ENCODE measurements at places on chromosomes 12 and 14. TPM values are rescaled to one million over a fixed set of nuclear protein-coding genes. Genes with fewer than 3 reads are reported as not detected.

GRCh38 chr14:105701456-105702274, 175.3 kb downstream of the TMEM121 start:
- H3K27me3 ChIP-seq, result no peaks in the 10 kb centered on the region
- no peak overlapping the region for H3K27ac ChIP-seq
- DNase-seq, result no peak

DNA sequence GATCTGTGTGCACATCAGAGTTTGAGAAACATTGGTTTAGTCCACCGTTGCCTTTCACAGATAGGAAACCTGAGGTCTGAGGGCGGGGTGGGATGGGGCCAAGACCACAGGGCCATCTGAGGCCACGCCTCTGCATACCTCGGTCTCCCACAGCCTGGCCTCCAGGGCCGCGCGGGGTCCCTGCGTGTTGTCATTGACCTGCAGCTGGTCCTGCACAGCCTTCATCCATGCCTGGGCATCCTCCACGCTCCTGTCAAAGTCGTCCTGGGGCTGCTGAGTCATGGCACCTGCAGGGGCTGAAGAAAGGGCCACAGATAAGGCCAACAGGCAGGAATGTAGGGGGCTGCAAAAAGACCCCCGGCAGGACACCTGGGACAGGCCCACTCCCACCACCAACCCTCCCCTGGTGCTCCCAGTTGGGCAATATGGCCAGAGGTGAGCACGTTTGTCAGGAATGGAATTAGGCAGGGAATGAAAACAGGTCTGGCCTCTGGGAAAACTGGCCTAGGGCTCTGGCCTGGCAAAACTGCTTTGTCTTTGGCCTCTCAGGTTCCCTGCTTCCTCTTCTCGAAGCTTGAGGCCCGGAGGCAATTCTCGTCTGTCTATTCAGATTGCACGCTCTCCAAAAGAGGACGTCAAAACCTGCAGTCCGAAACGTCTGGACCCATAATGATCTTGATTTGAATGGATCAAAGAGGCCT, 40.8 kb downstream of the SYNE3 start:
- no peaks in the 10 kb centered on the region for H3K27me3 ChIP-seq
- no peak for DNase-seq
- H3K4me1 ChIP-seq, result peaks cover 19% of the 10 kb centered on the region
- H3K4me3 ChIP-seq, result no peak overlapping the region
- no peak overlapping the region for H3K27ac ChIP-seq
- no peaks in the 10 kb centered on the region for H3K36me3 ChIP-seq

GRCh38 chr12:54201001-54201794, 12.4 kb upstream of the SMUG1 start:
- H3K4me3 ChIP-seq, result no peak overlapping the region
- no peak overlapping the region for H3K27ac ChIP-seq
- peak; percentile 83 for DNase-seq
- H3K4me1 ChIP-seq, result peaks cover 8% of the 10 kb centered on the region

DNA sequence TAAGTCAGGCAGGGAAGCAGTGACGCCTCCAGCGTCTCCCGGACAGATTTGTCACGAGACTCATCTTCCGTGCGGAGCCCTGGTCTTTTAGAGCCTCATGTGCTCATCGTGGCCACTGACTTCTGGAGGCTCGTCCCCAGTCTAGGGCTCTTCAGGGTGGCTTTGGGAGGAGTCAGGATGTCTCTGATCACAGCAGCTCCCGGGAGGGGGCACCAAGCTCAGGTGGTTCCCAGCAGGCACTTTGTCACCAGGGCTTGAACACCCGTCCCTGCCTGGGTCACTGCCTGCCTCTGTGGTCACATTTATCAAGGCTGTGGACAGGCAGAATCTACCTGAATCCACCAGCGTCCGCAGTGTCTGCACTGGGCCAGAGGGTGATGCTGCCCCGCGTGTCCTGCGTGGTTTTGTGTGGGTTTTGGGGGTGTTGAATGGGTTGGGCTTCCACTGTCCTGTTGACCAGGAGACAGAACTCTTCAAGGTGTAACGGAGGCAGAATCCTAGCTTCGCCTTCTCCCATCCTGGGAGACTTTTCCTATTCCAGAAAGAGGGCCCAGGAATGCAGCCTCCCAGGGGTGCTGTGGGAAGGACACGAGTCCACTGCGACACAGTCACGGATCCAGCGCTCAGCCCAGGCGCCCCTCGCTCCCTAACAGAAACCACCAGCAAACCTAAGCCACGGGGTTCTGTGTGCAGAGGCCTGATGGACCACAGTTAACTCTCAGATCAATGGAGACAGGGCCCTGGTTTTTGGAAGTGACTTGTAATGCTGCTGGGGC, 132.3 kb downstream of the ADGRD1 start:
- no peak overlapping the region for H3K27ac ChIP-seq
- no peak overlapping the region for H3K4me3 ChIP-seq
- H3K27me3 ChIP-seq, result no peaks in the 10 kb centered on the region

DNA sequence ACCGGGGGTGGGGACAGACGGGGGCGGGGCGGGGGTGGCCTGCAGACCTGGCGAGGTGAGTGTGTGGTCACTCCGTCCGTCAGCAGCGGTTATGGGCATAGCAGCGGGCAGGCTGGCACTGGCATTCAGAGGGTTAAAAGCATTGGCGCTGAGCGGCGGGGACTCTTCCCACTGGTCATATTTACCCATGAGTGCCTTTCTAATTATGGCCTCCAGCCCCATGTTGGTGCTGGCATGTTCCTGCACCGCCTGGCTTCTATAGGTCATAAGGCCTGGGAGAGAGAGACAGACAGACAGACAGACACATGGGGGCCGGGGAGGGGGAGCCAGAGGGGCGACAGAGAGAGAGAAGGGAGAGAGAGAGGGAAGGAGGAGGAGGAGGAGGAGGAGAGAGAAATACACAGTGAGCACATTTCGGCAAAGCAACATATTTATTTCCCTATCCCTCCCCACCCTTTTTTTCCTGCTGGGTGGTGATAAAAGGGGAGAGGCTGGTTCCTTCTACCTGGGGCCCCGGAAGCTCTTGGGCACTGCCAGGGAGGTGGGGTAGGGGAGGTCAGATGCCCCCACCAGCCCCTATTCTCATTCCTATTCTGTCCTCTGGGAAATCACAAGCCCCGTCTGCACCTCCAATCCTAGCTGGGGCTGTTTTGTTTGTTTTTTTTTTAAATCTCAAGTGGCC, 32.6 kb downstream of the RFLNA start:
- no peaks in the 10 kb centered on the region for H3K27me3 ChIP-seq
- no peak overlapping the region for H3K4me3 ChIP-seq
- no peak for DNase-seq
- H3K4me1 ChIP-seq, result no peaks in the 10 kb centered on the region
- no peak overlapping the region for H3K27ac ChIP-seq

The PDE3A gene
- total RNA-seq, result 0.43 TPM

The MYF6 gene
- total RNA-seq, result not detected

Measured in GM23248 (cell line).